ENCODE measurements at places on chromosomes 5 and 9. TPM values are rescaled to one million over a fixed set of nuclear protein-coding genes. Genes with fewer than 3 reads are reported as not detected.

GRCh38 chr5:131747180-131748105 is 49.4 kb downstream of the FNIP1 start:
- H3K27ac ChIP-seq, result no peak overlapping the region
- no peak for DNase-seq
- no peaks in the 10 kb centered on the region for H3K36me3 ChIP-seq
- no peak overlapping the region for H3K4me3 ChIP-seq

GRCh38 chr5:157303023-157303422 is 37.1 kb downstream of the CYFIP2 start:
- H3K27me3 ChIP-seq, result no peaks in the 10 kb centered on the region
- H3K4me3 ChIP-seq, result no peak overlapping the region
- H3K27ac ChIP-seq, result no peak overlapping the region
- DNase-seq, result no peak

The SHISAL2B gene
- not detected for total RNA-seq

DNA sequence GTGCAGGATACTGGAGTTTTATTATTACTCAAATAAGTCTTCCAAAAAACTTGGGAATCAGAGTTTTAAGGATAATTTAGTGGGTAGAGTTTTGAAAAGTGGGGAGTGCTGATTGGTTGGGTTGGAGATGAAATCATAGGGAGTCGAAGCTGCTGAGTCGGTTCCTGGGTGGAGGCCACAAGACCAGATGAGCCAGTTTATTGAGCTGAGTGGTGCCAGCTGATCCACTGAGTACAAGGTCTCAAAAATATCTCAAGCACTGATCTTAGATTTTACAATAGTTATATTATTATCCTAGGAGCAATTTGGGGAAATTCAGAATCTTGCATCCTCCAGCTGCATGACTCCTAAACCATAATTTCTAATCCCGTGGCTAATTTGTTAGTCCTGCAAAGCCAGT is 804.9 kb upstream of the SEMA6A start:
- H3K27me3 ChIP-seq, result no peaks in the 10 kb centered on the region
- H3K4me3 ChIP-seq, result no peak overlapping the region
- H3K4me1 ChIP-seq, result no peaks in the 10 kb centered on the region

The DND1 gene
- total RNA-seq, result 0.82 TPM

The PCDHB4 gene
- 7.4 TPM for total RNA-seq

GRCh38 chr5:167827766-167828165 is 463.7 kb upstream of the WWC1 start:
- H3K36me3 ChIP-seq, result no peaks in the 10 kb centered on the region
- H3K4me1 ChIP-seq, result no peaks in the 10 kb centered on the region
- H3K27ac ChIP-seq, result no peak overlapping the region
- H3K27me3 ChIP-seq, result no peaks in the 10 kb centered on the region

DNA sequence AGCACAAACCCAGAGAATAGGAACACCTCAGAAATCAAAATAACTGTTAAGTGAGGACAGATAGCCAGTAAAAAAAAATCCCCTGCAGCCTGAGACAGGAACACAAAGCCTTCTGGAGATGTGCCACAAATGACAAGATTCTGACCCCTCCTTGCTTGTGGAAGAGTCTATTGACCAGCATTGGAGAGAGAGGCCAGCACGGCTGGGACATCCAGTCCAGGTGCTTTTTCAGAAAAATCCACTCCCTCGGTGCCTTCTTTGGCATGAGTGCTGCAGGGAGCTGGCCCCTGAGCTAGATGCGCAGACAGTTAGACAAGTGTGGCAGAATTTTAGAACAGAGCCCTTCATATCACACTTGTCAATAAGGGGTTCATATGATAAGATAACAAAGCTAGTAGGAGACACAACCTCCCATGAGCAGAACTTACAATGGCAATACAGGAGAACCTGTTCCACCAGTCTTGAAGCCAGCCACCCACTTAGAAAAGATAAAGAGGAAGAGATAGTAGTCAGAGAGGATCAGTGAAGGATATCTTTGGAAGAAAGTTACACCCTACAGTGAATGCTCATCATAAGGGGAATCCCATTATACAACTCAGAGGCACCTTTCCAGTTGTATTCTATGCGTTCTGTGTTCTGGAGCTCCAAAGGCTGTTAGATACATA is 298.4 kb downstream of the TLE1 start:
- no peaks in the 10 kb centered on the region for H3K27me3 ChIP-seq
- peaks cover 5% of the 10 kb centered on the region for H3K4me1 ChIP-seq
- H3K36me3 ChIP-seq, result no peaks in the 10 kb centered on the region
- no peak for DNase-seq
- no peak overlapping the region for H3K4me3 ChIP-seq

GRCh38 chr5:90809311-90810056 is 250.9 kb downstream of the ADGRV1 start:
- DNase-seq, result no peak
- H3K27ac ChIP-seq, result no peak overlapping the region
- no peaks in the 10 kb centered on the region for H3K27me3 ChIP-seq
- no peaks in the 10 kb centered on the region for H3K4me1 ChIP-seq
- H3K36me3 ChIP-seq, result no peaks in the 10 kb centered on the region

- no peaks in the 10 kb centered on the region for H3K36me3 ChIP-seq
- peak; percentile 90 for DNase-seq
- no peak overlapping the region for H3K4me3 ChIP-seq
These were observed 13.3 kb downstream of the SPATA9 start for GRCh38 chr5:95669540-95669939.

DNA sequence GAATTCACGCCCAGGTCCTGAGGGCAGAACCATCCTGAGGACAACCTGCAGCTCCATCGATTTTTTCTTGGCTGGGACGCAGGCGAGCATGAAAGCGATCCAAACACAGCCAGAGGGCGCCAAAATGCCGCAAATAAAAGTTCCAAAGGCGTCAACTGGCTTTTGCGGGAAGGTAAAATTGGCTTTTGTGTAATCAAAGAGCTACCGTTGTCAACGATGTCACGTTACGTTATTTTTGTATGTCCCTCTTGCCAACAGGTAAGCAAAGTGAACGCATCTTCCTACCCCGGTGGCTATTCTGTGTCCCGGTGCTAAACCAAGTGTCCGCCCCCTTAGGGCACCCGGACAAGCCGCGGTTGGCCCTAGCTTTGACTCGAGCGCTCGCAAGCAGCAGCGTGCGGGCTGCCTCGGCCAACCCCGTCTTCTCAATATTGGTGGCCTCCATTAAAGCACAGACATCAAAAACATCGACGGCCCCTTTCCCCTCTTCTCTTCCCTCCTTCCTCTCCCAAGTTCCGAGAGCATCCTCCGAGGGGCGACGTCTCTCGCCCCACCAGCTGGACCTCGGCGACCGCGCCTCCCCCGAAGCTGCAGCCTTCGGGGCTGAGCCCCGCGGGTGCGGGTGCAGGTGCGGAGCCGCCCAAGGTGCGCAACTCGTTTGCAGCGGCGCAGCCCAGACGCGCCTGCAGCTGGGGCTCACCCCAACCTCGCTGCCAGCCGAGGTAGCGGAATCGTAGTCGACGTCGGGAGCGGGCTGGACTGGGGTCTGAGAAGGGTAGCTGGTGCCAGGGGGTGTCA is 1.1 kb upstream of the BASP1 start:
- H3K36me3 ChIP-seq, result no peaks in the 10 kb centered on the region
- H3K27me3 ChIP-seq, result no peaks in the 10 kb centered on the region
- H3K27ac ChIP-seq, result no peak overlapping the region
- H3K4me1 ChIP-seq, result peaks cover 1% of the 10 kb centered on the region
- peak; percentile 79 for DNase-seq

- H3K27me3 ChIP-seq, result no peaks in the 10 kb centered on the region
- DNase-seq, result no peak
- no peaks in the 10 kb centered on the region for H3K36me3 ChIP-seq
- H3K4me3 ChIP-seq, result no peak overlapping the region
- H3K27ac ChIP-seq, result no peak overlapping the region
- H3K4me1 ChIP-seq, result peaks cover 8% of the 10 kb centered on the region
These were observed 9.8 kb upstream of the PRRX2 start for GRCh38 chr9:129655696-129656095.

The LHX3 gene
- not detected for total RNA-seq

The FCN2 gene
- total RNA-seq, result 1.1 TPM

DNA sequence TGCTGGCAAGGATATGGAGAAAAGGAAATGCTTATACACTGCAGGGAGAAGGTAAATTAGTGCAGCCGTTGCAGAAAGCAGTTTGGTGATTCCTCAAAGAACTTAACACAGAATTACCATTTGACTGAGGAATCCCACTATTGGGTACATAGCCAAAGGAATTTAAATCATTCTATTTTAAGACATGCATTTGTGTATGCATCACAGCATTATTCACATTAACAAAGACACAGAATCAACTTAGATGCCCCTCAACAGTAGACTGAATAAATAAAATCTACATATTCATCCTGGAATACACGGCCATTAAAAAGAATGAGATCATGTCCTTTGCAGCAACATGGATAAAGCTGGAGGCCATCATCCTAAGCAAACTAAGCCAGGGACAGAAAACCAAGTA is 510.1 kb upstream of the CDH9 start:
- DNase-seq, result no peak
- no peak overlapping the region for H3K4me3 ChIP-seq
- H3K27ac ChIP-seq, result no peak overlapping the region
- no peaks in the 10 kb centered on the region for H3K4me1 ChIP-seq
- H3K36me3 ChIP-seq, result no peaks in the 10 kb centered on the region

The NEUROG1 gene
- total RNA-seq, result not detected

Data from ovary (tissue), 10 donors.